ENCODE measurements at places on chromosomes 2 and 18. TPM values are rescaled to one million over a fixed set of nuclear protein-coding genes. Genes with fewer than 3 reads are reported as not detected.

Gene MAIP1
- 14.3 TPM for total RNA-seq

Gene STPG4
- 0.41 TPM for total RNA-seq

Gene DOK6
- 68.1 TPM for total RNA-seq

Gene NTSR2
- total RNA-seq: 0.82 TPM

Gene TNFRSF11A
- 0.82 TPM for total RNA-seq

Gene OTOS
- total RNA-seq: 0.41 TPM

Gene ATP8B1
- 5.7 TPM for total RNA-seq

Gene NEU2
- not detected for total RNA-seq

Gene UGT1A3
- total RNA-seq: not detected

Gene MFSD6
- total RNA-seq: 35.5 TPM

Gene SERPINB3
- total RNA-seq: not detected

Gene KCNE4
- total RNA-seq: 2.4 TPM

Gene FAM228B
- 127 TPM for total RNA-seq

Gene ANKRD62
- not detected for total RNA-seq

Gene GDF7
- under 0.01 TPM for total RNA-seq

Gene KCNG3
- total RNA-seq: 1.2 TPM

Gene TUBA3E
- not detected for total RNA-seq

Gene FTCDNL1
- 2.0 TPM for total RNA-seq

Gene ARHGAP28
- total RNA-seq: 15.9 TPM

Gene LRRC30
- not detected for total RNA-seq

Gene FBLN7
- 0.41 TPM for total RNA-seq

Gene POTEC
- under 0.01 TPM for total RNA-seq

Gene TGFA
- 14.3 TPM for total RNA-seq

Gene TEKT4
- under 0.01 TPM for total RNA-seq

Gene EVA1A
- 0.41 TPM for total RNA-seq

Gene CYBRD1
- 10.2 TPM for total RNA-seq

Gene SLC8A1
- total RNA-seq: 187 TPM

Gene ARHGAP15
- total RNA-seq: 19.2 TPM

Gene VWA3B
- under 0.01 TPM for total RNA-seq

Data from frontal cortex (tissue), 4 donors.